ENCODE measurements at places on chromosomes 1 and 21.
A peak's percentile ranks its signal among the peaks of the same experiment; 100 is the strongest.

- no peak for DNase-seq
Measured at GRCh38 chr1:87108814-87109411, 194.5 kb downstream of the HS2ST1 start.

DNA sequence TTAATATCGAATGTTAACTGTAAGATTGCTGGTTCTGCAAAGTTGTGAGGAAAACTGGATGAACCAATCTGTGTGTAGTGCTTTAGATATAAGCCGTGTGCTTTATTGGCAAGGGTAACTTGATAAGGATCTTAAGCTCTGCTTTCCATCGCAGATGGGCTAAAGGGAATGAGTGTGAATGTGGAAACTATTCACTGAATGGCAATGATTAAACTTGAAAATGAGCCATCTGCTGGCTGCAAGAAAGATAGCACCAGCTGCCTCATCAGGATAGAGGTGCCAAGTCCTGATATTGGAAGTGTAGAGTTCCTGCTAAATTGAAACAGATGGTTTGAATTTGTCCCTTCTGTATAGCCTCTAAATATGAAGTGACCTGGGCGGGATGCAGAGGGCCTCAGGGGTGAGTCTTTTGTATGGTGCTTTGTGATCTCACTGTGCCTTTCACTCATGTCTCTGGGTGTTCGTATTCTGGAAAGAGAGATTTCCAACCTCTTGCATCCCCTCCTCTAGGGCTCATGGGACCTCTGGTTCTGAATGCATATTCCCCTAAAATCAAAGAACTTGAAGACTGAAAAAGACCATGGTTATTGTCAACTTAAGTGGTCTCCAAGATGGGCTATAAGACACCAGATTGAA is 9.2 kb downstream of the FCRL3 start:
- DNase-seq, result peak; percentile 26

- no peak for DNase-seq
Measured at GRCh38 chr1:109499661-109500536, 6.0 kb downstream of the CYB561D1 start.

DNA sequence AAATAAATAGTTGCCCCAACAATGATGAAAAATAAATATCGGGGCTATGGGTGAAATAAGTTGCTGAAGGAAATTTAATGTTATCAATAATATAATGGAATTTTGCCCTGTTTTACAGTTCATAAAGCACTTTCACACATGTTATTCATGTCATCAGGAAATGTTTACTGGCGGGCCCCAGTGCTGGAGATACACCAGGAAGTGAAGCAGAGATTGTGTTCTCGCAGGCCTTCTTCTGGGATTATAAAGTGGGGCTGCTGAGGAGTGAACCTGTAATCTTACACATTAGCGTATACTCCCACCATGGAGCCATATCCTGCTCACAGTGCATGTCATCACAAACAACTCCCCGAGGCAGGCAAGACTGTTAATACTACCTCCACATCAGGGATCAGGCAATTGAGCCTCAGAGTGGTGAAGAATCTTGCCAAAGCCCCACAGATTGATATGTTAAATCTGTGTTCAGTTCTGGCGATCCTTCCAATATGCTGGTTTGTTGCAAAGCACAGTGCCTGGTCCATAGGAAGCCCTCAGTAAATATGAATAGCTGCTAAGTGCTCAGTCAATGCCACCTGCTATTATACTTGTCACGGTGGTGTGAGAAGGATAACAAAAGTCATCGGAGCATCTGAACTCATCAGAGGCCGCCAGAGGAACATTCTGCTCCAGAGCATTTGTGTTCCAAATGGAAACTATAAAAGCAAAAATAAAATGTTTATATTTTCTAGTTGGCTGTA is 104.4 kb upstream of the UBE2U start:
- DNase-seq, result no peak

DNA sequence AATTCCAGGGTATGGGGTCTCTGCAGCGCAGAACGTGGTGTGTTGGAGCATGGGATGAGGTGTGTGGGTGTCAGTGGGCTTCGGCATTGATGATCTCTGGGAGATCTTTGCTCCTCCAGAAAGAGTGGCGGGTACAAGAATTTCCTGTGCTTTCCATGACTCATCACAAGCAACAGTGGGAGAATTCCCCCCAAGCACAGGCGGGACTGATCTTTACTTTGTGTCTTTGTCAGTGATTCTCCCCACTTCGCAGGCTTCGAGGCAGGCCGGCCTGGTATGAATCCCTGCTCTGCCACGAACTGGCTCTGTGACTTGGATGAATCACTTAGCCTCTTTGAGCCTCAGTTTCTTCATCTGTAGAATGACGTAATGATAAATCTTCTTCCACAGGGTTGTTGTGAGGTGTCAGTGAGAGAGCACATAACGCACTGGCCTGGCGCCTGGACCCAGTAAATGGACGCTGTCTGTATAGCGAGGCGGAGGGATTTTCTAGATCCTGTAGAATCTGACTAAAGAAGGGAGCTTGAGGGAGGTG is 2.0 kb downstream of the OPRD1 start:
- no peak for DNase-seq

GRCh38 chr1:235014756-235015155 is 113.9 kb downstream of the TOMM20 start:
- no peak for DNase-seq

GRCh38 chr1:198910816-198911215 is 272.0 kb downstream of the PTPRC start:
- no peak for DNase-seq

DNA sequence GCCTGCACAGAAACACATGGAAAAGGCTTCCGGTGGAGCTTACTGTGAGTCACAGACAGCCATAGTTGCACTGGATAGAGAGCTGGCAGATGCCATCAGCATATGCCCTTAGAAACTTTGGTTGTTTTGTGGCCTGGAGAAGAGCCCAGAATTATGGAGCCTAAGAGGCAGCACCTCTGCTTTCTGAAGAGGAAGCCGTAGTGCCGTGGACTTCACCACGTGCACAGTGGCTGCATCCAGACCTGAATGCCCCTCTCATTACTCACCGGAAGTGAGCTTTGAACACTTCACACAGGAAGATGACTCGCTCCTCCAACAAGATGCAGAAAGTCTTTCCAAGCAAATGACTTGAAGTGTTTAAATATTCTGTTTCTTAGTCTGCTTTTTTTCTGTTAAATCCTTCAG is 28.4 kb downstream of the JUN start:
- DNase-seq, result peak; percentile 61

DNA sequence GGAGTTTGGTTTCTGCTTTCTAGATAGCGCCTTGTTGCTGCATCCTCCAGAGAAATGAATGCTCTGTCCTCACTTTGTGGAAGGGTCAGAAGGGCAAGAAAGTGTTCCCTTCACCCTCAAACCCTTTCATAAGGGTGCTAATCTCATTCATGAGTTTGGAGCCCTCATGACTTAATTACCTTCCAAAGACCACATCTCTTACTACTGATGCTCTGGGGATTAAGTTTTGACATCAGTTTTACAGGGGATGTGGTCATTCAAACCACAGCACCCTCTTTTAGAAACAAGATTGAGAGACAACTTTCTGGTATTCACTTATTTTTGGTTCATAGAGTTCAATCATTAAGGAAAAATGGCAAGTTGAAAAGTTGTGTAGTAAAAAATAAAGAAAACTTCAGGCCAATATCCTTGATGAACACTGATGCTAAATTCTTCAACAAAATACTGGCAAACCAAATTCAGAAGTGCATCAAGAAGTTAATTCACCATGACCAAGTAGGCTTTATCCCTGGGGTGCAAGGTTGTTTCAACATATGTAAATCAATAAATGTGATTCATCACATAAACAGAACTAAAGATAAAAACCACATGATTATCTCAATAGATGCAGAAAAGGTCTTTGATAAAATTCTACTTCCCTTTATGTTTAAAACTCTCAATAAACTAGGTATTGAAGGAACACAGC is 442.1 kb downstream of the PTBP2 start:
- no peak for DNase-seq

DNA sequence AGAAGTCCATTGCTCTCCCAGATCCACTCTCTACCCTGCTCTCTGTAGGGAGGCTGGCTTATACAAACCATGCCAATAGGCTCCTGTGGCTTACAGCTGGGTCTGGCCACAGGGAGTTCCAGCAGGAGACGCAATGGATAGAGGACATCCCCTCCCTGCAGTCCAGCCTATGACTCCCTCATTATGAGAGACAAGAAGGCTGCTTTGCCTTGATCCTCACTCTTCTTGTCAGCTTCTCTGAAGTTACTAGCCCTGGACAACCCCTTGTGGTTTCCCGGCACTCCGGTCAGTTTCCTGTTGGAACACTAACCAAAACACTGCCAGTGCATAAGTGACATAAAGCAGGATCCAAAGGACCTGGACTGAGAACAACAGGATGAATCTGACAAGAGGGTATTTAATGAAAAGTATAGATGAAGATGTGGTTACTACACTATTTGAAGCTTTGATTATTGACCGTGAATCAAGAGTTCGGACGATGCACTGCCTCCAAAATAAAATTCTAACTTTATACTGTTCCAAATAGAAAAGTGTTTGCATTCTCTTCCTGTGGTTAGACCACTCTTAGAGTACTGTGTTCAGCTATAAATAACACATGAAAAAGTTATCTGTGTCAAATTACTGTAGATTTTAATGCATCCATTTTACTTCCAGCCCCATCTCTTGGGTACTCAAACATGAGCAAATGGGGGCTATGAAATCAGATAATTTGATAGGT is 32.7 kb upstream of the ZNF326 start:
- DNase-seq, result no peak

DNA sequence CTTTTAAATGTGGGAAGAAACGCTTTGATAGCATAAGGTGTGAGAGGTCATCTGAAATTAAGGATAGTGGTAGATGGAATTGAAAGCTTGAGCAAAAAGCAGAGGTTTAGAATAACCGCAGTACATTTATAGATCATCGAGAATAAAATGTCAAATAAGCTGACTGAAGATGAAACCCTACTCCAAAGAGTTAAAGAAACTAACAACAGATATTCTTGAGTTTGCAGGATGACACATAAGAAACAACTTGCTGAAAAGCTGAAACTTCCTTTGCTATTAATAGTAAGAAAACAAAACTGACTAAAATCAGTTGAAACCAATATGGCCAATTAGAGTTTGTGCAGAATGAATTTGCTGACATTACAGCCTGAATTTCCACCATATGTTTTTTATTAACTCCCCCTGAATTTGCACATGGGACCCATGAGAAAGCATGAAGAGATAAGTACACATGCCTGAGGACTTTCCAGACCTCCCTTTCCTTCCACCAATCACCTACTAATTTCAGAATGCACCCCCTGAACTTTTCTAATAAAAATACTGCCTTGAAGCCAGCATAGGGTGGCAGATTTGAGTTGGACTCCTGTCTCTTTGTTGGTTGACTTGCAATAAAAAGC is 1.7 kb upstream of the C1orf185 start:
- no peak for DNase-seq

DNA sequence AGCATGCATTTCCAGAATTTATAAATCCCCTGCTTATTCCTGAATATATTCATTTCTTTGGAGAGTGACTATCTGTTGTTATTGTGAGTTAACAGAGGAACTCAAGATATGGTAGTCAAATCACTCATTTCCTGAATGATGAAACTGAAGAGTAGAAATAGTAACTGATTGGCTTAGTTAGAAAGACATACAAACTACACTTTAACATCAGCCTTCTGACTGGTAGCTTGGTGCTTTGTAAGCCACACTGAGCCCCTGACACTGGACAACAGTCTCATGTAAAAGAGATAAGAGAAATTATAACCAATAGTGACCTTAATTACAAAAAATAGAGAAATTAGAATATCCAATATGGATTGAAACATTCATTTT is 4.8 kb downstream of the GBP7 start:
- no peak for DNase-seq

DNA sequence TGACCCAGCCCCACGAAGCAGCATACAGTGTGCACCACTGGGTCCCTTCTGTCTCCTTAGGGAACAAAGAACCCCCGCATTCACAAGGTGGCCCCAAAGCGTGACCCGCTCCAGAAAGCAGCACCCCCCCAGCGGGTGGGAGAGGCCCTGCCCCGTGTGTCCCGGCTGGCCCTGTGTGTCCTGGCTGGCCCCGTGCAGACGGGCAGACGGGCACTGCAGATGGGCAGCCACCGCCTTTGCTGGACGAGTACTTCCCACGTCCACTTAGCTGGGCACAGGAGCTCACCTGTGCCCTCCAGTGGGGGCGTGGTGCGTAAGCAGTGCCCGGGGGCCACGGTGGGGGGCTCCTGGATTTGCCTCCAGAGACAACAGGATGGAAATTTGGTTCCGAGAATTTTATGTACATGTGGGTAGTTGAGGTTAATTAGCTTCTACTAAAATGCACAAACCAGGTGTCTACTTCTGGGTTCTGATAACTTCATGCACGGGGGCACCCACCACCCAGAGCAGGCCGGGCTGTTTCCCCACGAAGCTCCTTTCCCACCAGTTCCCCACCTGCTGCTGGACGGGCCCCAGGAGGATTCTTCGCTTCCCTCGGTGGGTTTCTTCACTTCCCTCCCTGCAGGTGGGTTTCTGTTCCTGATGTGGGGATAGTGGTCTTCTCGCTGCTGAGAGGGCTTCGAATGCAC is 33.2 kb upstream of the SLC19A1 start:
- DNase-seq, result no peak

DNA sequence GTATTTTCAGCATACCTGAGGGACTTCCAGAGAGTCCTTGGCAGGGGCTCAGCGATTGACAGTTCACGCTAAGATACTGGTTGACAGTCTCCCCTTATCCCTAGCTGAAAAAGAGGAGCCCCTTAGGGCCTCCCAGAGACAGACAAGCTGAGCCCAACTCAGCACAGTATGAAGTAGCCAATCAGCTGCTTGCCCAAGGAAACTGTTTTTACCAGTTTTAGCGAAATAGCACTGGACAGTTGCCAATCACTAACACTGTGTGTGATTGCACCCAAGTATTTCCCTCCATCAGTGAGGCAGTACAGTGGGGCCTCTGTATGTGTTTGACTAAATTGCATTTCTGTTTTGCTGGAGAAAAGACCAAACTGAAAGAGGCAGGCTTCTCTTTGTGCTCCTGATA is 27.0 kb downstream of the KHDRBS1 start:
- DNase-seq, result no peak

DNA sequence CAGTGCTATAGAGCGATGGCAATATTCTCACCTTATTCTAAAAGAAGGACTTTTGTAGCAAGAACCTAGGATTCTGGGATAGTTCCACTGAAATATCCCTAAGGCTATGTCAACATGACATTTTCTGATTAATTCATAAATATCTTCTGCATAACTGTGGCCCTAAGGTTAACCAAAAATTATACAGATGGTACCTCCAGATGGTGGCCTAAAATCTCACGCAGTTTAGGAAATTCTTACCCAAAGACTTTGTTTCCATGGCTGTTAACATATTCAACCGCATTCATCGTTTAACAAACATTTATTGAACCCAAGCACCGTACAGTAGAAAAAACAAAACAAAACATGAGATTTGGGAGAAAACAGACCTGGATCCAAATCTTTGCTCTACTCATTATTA is 19.1 kb downstream of the NID1 start:
- DNase-seq, result no peak

GRCh38 chr1:185819798-185820197 is 85.6 kb downstream of the HMCN1 start:
- DNase-seq, result no peak

- DNase-seq, result no peak
Measured at GRCh38 chr1:68085752-68086151, 35.3 kb upstream of the DIRAS3 start.

- no peak for DNase-seq
Measured at GRCh38 chr1:9836632-9836960, 12.8 kb upstream of the CLSTN1 start.
